ENCODE measurements at places on chromosomes 3 and 15.

- DNase-seq, result no peak
Measured at GRCh38 chr3:59401924-59402323, 352.1 kb upstream of the CFAP20DC start.

DNA sequence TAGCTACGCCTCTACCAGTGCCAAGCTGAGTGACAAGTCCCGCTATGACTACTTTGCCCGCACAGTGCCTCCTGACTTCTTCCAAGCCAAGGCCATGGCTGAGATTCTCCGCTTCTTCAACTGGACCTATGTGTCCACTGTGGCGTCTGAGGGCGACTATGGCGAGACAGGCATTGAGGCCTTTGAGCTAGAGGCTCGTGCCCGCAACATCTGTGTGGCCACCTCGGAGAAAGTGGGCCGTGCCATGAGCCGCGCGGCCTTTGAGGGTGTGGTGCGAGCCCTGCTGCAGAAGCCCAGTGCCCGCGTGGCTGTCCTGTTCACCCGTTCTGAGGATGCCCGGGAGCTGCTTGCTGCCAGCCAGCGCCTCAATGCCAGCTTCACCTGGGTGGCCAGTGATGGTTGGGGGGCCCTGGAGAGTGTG is 5.7 kb downstream of the GRM2 start:
- peak; percentile 40 for DNase-seq

- no peak for DNase-seq
Measured at GRCh38 chr3:113825090-113825489, 13.5 kb upstream of the GRAMD1C start.

DNA sequence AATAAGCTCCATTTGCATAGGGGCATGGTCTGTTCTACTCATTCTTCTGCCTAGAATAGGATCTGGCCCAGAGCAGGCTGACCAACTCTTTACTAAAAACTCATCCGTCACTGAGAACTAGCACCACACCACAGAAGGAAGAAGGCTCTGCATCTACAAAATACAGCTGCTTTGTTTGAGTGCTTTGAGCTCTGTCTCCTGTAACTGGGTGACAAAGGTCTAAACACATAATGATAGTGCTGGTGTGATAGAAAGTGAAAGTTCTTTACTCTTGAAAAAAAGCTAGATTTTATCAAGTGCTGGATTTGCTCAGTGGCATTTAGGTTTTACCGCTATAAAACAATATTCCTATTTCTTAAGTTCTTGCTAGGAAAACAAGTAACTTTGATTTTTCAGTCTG is 140.7 kb downstream of the FHIT start:
- DNase-seq, result no peak

DNA sequence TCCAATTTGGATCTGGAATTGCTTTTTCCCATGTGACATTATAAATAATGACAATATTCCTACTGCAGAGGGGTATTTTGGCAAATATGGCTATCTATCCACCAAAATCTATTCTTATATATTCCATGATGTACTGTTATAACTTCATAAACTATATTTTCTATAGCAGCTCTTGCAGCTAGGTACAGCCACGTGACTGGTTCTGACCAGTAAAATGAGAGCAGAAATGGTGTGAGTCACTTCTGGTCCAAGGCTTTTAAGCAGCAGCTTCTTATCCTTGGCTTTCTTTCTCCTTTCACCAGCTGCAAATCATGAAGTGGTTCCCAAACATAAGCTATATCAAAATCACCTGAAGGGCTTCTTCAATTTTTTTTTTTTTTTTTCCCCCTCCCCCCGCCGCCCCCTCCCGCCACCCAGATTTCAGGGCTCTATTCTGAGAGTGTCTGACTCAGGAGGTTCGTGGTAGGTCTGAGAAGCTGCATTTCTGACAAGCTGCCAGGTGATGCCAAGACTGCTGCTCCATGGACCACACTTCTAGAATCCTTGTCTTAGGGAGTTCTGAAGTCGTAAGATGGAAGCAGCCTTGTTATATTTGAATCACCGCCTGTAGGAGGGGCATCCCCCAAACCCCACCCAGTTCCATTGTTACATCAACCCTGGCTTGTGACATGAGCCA is 357.5 kb downstream of the CHST2 start:
- no peak for DNase-seq

GRCh38 chr3:8627201-8627940 is 17.2 kb downstream of the SSUH2 start:
- no peak for DNase-seq

DNA sequence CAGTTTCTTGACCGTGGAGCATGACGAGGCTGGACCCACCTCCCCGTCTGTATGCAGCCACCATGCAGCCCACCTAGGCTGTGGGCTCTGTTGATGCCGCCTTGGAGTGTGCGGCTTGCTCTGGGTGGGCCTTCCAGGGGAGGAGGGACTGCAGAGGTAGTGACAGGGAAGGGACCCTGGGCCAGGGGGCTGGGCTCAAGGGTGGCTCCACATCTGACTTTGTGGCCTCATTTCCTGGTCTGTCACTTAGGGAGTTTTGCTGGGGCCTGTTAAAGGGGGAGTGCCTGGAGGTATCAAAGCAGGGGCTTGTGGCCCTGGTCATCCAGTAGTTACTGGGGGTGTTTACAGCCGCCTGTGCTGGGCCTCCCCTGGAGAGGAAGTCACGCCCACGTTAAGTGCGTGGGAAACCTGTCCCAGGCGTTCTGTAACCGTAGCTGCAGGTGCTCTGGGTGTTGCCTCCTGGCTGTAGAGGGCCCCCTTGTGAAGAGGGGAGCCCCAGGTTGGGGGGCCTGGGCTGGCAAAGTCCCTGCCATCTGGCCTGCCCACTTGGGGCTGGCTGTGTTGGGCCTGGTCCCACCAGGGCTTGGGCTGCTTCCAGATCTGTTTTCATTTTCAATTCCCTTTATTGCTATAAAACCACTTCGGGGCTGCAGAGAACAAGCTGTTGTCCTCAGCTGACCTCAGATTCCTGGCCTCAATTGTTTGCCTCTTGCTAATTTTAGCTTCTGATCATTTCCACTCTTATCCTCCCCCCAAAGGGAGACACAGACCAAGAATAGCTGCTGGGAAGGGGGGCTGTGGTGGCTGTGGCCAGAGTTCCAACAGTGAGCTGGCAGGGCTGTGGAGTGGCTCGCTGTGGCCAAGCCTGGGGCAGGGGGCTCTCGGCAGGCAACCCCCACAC is 26.5 kb downstream of the KLF13 start:
- DNase-seq, result no peak

DNA sequence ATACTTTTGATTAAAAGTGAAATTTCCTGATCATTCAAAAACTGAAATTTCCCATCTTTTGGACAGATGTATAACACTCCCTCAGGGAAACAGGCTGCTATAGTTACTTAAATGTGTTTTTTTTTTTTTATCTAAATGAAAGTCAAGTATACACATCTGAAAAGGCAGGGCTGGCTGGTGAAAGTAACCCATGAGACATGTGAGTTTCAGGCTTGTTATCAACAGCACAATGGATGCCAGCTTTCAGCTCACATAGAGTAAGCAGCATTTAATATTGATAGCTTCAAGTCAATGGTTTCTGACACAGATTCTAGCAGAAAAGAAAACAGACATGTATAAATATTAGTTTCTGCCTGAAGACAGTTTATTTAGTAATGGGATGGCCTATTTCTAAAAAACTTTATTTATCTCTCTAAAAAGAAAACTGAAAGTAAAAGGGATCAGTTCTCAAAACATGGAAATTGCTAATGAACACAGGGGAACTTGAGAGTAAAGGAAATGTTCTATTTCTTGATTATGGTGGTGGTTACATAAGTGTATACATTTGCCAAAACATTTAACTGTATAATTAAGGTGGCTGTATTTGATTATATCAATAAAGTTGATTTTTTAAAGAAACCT is 89.7 kb upstream of the CMC1 start:
- DNase-seq, result no peak

- no peak for DNase-seq
Measured at GRCh38 chr15:82137261-82137660, 91.4 kb upstream of the MEX3B start.

DNA sequence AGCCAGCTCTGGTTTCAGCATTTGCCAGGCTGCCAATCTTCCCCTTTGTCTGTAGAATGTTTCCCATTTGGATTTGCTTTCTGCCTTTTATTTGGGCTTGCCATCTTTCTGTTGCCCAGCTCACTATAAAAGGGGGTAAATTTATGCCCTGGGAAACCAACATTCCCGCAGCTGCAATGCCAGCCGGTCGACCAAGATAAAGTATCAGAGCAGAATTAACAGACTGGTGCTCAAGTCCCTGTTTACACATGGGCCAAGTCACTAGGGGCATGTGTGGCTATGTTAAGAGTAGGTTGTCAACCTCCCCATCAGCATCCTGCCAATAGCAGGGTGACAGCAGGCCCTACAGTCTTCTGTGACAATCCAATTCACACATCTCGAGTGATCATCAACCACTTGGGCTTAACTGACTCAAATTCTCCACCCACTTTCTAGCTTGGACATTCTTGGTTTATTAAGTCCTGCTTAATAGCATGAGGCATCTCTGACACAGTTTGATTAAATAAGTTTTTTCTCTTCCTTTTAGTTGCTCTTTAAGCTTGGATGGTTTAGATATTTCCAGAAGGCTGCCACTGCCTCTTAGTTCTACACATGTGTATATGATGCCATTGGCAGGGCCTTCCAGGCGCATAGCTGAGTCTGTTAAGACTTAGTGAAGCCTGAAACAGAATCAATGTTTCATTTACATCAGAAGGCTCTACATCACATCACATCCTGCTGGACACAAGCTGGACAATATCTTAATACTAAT is 24.1 kb upstream of the VEPH1 start:
- DNase-seq, result no peak

GRCh38 chr15:48440084-48440483 is 108.9 kb downstream of the DUT start:
- peak; percentile 54 for DNase-seq

GRCh38 chr3:189967254-189967865 is 153.3 kb downstream of the P3H2 start:
- DNase-seq, result no peak

- no peak for DNase-seq
Measured at GRCh38 chr3:13203398-13204176, 130.4 kb upstream of the IQSEC1 start.

Measured in ecto neural progenitor cell (in vitro differentiated cells).